ENCODE measurements at places on chromosomes 3 and 15.

DNA sequence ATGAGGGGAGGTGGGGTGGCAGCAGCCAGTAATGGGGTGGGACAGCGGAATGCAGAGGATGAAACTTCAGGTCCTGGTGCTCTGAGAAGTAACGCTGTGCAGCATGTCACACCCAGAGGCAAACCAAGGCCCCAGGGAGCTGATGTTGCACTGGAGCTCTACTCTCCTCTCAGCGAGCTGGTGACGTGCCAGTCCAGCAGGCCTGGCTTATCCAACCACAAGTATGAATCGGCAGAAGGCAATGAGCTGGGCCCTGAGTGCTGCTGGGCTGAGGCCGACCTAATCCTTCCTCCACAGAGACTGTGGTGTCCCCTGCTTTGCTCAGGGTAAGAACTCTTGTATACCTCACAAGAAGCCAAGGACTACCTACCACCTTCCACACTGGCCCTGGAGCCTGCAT lies 30.5 kb downstream of the CD86 start:
- no peak for DNase-seq

- no peak for DNase-seq
Measured at GRCh38 chr3:112360561-112360960, 27.6 kb downstream of the CD200 start.

- DNase-seq = no peak
Measured at GRCh38 chr15:62020576-62021160, 39.6 kb downstream of the VPS13C start.

- DNase-seq = peak; percentile 12
Measured at GRCh38 chr3:71582036-71582611, 1.4 kb downstream of the FOXP1 start.

DNA sequence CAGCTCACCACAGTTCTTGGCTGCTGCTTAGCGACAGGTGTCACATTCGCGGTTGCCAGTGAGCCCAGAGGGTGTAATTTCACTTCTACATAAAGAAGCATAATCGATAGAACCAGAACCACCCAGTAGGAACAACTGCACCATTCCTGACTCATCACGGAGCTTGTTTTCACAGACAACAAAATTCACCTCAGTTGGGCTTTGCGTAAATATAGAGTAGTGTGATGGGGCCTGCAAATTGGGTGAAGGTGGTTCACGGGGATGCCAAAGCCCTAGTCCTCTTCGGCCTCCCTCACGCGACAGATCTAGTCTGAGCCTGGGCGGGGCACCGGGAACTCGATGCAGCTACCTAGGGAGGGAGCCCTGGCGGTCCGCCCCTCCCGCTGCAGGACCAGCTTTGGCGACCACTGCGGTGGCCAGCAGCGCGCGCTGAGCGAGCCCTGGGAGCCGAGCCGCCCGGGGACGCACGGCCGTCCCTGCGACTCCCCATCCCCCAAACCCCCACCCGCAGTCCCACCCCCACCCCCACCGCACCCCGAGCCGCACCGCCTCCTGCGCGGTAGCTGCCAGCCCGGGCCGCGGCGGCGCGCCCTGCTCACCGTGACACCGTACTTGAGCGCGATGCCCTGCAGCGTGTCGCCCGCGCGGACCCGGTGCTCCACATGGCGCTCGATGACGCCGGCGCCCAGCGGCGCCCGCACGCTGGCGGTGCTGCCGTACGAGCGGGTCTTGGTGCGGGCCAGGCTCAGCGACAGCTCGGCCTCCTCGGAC lies 519 bp downstream of the LYSMD2 start:
- DNase-seq = no peak

GRCh38 chr15:60814062-60814461 lies 335.1 kb upstream of the ICE2 start:
- no peak for DNase-seq

- DNase-seq = no peak
Measured at GRCh38 chr15:71658827-71659729, 151.3 kb upstream of the NR2E3 start.

- no peak for DNase-seq
Measured at GRCh38 chr15:57251941-57252340, 124.4 kb upstream of the CGNL1 start.

DNA sequence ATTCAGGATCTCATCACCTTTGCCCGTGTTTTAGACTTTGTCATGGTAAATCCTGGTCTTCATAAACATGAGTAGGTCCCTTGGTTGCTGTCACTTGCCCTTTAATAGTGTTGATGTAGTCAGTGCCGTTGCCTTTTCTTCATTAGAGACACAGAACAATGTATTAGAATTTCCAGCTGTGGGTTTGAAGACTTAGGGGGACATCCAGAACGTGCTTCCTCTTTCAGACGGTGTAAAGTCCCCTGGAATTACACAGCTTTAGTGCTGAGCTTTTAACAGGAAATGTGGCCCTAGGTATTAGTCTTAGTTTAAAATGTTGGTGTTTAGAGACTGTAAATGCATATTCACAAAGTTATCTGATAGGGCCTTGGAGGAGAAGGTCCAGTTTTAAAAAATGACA lies 8.8 kb upstream of the LRCH3 start:
- no peak for DNase-seq

- no peak for DNase-seq
Measured at GRCh38 chr15:44136991-44137477, 58.0 kb downstream of the FRMD5 start.

DNA sequence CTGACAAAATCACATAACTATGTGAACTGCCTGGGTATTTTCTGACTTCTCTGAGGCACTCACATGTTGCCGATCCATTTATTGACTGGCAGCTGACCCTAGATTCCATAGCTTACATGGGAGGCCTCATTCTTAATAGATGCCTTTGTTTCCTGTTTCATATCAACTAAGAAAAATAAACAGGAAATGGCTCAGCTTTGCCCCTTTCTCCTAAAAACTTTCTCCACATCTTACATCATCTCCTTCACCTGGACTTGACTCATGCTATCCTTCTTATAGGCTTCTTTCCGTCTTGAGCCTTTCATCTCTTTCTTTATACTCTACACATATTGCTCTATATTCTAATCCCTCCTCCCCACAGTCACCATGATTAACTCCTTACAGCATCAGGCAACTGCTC lies 38.0 kb downstream of the TXNRD3 start:
- DNase-seq = no peak

- DNase-seq = no peak
Measured at GRCh38 chr15:63046917-63047760, 4.6 kb downstream of the TPM1 start.

DNA sequence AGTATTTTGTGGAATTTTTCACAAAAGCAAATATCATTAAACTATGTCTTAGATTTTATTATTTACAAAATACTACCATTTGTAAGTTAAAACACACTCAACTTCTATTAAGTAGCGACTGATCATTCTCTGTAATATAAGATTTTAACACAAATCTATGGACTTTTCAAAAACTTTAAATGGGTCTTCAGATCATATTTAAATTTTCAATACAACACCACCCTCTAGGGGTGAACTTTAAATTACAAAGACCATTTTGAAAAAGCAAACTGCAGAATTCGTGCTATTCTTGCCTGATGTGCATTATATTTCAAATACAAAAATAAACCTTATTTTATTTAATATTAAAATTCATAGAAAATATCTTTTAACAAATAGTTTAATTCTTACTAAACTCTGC lies 8.2 kb upstream of the VGLL4 start:
- no peak for DNase-seq

- no peak for DNase-seq
Measured at GRCh38 chr3:12460127-12460526, 24.2 kb upstream of the TSEN2 start.

DNA sequence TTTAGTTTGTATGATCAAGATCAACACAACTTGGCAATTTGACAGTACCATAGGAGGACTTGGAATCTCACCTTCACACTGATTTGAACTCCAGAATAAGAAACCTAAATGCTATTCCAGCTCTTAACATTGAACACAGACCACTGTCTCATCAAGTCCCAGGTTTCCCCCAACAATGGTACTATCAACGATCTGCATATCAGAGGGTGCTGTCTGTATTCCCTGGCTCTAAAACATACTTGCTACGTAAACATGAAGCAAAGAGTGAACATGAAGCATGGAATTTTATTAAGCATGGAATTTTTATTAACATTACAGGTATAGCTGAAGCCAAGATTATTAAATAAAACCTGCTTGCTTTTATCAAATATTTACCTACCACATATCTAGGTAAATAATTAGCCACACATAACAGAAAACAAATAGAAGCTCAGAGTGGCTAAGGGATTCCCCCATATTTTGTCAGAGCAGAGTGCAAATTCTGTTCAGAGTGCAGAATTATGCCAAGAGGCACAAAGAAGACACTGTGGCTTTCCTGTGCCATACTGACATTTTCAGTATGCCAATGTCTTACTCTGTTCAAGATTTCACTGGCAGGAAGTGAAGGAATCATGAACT lies 22.2 kb upstream of the RIOX2 start:
- DNase-seq = no peak

GRCh38 chr15:100572362-100572983 lies 29.5 kb downstream of the LINS1 start:
- no peak for DNase-seq

GRCh38 chr15:68596691-68597090 lies 17.9 kb downstream of the CORO2B start:
- no peak for DNase-seq

GRCh38 chr3:5186858-5187155 lies 700 bp upstream of the EDEM1 start:
- DNase-seq = no peak

- no peak for DNase-seq
Measured at GRCh38 chr15:89328398-89329254, 6.0 kb downstream of the POLG start.

GRCh38 chr3:155602307-155602706 lies 142.6 kb downstream of the PLCH1 start:
- DNase-seq = no peak
